ENCODE measurements at places on chromosomes 12 and 14. TPM values are rescaled to one million over a fixed set of nuclear protein-coding genes. Genes with fewer than 3 reads are reported as not detected.

DNA sequence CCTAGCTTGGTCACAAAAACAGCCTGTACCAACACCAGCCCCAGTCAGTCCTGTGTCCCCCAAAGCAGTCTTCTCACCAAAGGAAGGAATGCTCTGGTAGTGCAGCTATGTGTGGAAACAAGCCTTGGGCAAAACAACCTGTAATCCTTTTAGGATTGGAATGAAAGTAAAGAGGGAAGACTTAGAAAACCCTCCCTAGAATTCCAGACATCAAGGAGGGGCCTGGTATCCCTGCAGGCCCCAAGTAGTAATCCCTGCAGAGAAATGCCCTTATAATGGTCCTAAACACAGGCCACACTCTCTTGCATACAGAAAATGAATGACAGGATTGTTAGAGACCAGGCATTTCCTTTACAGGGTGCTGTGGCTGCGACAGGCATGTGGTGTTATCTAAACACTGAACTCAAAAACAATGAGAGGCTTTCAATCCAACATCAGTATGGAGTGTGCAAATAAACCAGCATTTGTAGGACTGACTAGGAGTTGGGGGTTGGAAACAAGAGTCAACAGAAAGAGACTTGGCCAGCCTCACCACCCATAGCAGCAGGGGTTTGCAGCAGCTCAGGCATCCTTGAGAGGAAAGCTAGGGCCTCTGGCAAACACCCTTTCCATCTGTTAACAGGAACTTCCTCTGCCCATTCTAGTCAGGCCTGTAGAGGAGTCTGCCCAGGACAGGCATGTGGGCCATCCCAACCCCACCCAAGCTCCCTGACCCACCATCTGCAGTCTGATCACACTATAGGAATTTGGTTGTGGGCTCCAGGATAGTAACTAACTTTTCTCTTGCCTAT is 59.1 kb downstream of the DCAF5 start:
- DNase-seq: no peak

Gene PTPRB
- total RNA-seq: 1.4 TPM

DNA sequence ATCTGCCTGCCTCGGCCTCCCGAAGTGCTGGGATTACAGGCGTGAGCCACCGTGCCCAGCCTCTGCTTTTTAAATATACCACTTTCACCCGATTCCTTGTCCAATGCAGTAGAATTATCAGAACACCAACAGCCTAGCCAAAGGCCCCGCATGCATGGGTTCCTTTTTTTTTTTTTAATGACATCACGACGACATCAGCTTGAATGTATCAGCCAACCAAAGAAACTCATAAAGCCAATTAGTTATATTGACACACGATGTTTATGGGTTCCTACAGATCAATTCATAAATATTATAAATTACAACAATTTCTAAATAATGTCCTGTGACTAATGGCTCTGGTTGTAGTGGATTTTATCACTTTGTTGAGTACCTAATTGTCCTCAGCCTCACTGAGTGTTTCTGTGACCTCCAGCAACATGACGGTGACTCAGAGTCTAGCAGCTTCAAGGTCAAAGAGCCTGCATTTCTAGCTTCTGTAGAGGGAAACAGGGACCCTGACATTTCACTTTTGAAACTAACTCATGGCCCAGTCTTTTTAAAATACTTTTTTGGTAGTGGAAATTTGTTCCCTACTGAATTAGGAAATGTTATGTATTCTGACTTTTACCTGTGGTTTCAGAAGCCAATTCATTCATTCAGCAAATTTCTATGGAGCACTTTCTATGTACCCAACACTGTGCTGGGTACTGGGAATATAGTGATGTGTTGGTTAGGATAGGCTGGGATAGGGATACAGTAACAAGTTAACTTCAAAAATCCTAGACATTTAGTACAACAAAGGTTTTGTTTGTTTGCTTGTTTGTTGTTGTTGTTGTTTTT is 144.1 kb downstream of the SUDS3 start:
- DNase-seq: no peak

GRCh38 chr12:22994316-22994675 is 369.3 kb downstream of the ETNK1 start:
- no peak for DNase-seq

- no peak for DNase-seq
Observed at GRCh38 chr12:13023811-13024530, 20.2 kb upstream of the FAM234B start.

DNA sequence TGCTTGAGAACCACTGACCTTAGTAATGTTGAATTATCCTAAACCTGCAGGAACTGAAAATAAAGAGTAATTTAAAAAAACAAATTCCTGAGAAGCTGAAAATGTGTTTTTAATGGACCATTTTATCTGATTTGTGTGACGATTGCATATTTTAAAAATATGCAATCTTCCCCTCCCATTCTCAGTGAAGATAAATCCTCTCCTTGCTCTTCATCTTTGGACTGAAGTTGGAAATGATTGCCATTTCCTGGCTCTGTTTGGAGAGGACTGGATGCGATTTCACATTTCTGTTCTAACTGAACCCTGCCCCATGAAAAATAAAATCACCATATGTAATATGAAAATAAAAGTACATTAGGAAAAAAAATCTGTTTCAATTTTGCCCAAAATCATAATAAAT is 216.3 kb downstream of the SLC6A15 start:
- DNase-seq: no peak

Gene PRPF40B
- total RNA-seq: 19.0 TPM

Gene DAO
- total RNA-seq: not detected

DNA sequence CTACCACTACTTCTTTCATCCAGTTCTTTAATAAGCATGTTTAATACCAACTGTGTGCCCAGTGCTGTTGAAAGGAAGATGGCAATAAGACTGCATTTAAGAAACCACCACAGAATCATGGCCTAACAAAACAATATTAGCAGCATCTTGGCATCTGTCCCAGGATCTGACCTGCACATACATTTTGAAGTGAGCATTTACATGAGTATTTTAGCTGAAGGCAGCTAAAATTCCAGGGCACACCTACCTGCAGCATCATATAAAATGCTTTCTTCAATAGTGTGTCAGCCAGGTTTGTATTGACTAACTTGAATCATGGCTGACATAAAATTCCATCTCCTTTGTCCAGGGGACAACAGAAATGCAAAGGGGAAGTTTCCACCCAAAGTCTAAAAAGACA is 65.0 kb upstream of the ARHGAP5 start:
- no peak for DNase-seq

- no peak for DNase-seq
Observed at GRCh38 chr14:86714153-86714552, 1184.2 kb downstream of the FLRT2 start.

- DNase-seq: peak; percentile 82
Observed at GRCh38 chr12:10190558-10191388, 11.9 kb downstream of the TMEM52B start.

Gene TMTC1
- 16.1 TPM for total RNA-seq

GRCh38 chr14:104154246-104154645 is 15.9 kb downstream of the KIF26A start:
- DNase-seq: no peak

- no peak for DNase-seq
Observed at GRCh38 chr12:111687952-111688351, 2.1 kb downstream of the ACAD10 start.

Gene IGF1
- not detected for total RNA-seq

- peak; percentile 12 for DNase-seq
Observed at GRCh38 chr14:101200008-101200649, 296.6 kb upstream of the RTL1 start.

Data from H9 (cell line).